Activated CD8-positive, alpha-beta memory T cell treated with anti-CD3 and anti-CD28 coated beads for 4 hours (primary cell): ENCODE measurements at places on chromosomes 3 and 15.
A peak's percentile ranks its signal among the peaks of the same experiment; 100 is the strongest.

DNA sequence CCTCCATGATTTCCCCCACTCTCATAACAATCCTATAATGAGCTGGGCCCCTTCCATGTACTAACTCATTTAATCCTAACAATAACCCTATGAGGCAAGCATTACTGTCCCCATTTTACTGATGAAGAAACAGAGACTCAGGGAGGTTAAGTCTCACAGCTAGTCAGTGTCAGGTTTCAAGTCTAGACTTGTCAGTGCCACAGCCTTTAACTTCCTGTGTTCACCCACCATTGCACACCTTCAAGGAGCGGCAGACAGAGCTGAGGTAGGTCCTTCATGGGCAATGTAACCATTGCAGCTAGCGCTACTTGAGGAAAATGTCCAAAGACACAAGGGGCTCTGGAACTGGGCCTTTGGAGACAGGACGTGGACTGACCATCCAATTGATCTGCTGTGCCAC, 105.8 kb upstream of the CTNNB1 start:
- DNase-seq = no peak

DNA sequence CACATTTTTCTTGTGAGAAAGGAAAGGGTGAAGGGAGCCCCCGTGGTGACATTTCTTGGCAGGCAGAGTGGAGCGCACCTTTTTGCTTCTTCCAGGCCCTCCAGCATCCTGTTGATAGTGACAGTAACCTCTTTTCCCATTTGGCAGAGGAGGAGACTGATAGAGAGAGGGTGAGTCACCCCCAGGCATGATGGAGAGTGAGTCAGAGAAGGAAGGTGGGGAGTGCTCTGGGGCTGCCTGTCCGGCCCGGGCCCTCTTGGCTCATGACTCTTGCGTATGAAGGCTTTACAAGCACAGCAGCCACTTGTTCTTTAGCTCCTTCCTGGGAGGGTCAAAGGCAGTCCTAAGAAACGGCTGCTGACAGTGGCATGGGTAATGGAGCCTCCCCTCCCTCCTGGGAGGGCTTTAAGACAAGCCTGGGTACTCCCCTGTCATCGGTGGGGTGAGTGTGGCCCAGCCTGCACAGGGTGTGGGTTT, 16.0 kb downstream of the ANKRD63 start:
- DNase-seq = no peak

GRCh38 chr3:187281191-187281714, 10.3 kb downstream of the MASP1 start:
- no peak for DNase-seq

GRCh38 chr3:77142578-77142977, 102.7 kb downstream of the ROBO2 start:
- DNase-seq = no peak

DNA sequence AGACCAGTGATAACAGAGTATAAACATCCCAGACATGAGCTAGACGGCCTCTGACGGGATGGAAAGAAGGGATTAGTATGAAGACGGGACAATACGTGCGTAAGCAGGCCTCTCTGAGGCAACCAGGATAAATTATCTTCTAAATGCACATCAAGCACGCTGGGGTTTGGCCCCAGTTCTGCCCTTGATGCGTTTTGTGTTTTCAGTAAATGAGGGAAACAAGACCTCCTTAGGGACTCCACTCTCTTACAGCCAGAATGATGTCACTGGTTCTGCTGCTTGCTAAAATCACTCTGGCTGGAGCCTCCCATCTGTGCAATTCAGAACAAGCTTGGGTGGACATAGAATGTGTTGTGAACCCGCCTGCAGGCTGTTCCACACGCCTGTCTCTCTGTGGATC, 156.0 kb upstream of the MCTP2 start:
- DNase-seq = no peak

- no peak for DNase-seq
Observed at GRCh38 chr15:49830391-49830790, 209.5 kb downstream of the DTWD1 start.

DNA sequence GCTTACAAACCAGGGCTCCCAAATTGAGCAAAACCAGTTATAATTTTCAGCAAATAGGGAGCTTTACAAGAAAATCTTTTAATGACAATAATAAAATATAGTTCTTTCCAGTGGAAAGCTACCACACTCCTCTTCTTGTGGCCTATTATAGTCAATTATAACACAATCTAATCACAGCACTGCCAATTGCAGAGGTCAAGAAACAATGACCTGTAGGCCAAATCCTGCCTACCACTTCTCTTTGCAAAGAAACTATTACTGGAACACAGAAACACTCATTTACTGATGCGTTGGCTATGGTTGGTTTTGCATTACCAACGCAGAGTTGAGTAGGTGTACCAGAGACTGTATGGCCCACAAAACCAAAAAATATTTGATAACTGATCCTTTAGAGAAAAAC, 110.5 kb downstream of the WDR72 start:
- DNase-seq = no peak

DNA sequence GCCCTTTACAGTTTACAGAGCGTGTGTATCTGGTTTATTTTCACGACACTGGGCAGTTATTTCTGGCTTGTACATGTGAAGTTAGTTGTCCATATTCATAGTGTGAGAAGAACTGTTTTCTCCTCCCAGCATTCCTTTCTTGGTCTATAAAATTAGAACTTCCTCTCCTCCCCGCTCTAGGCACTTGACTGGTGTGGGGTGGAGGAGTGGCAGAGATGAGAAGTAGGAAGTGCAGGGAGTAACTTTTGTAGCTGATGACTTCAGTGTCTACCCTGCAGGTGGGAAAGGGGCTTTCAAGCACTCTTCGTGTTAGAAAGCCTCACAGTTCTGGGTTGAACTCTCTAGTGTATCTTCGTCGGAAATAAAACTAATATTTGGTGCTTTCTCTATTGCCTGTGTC, 13.4 kb downstream of the APOD start:
- DNase-seq = no peak

- no peak for DNase-seq
Observed at GRCh38 chr3:120072867-120073525, 21.3 kb downstream of the GSK3B start.

GRCh38 chr3:195441992-195442572, 738 bp downstream of the ACAP2 start:
- DNase-seq = peak; percentile 13

DNA sequence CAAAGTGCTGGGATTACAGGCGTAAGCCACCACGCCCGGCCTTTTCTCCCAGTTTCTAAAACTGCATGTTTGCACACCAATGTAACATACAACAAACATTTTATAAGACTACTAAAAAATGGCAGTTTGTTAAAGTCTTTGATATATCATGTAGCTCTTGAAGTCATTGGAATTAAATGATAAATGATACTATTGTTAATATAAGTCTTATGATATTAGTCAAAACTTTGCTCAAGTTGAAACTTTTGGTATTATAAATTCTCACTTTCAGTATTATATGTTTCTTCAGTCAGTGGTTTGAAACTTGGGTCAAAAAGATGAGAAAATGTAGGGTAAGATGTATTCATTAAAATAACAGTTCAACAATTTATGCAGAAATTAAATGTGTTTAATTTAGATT, 117.6 kb upstream of the TBL1XR1 start:
- no peak for DNase-seq

DNA sequence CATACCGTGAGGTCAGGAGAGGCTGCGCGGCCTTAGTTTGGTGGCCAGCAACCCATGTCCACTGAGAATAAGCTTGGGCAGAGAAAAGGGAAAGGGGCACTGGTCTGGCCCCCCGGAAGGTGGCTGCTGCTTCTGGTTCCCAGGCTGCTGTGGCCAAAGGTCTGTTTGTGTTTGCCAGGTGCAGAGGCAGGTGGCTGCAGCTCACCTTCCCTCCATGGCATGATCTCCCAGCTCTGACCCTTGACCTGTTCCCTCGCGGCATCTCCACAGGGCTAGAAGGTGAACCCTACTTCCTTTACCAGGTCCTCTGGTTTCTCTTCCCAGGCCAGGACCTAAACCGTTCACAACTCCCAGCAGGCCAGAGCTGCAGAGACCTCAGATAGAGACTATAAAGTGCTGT, 13.8 kb downstream of the VPS18 start:
- DNase-seq = no peak

DNA sequence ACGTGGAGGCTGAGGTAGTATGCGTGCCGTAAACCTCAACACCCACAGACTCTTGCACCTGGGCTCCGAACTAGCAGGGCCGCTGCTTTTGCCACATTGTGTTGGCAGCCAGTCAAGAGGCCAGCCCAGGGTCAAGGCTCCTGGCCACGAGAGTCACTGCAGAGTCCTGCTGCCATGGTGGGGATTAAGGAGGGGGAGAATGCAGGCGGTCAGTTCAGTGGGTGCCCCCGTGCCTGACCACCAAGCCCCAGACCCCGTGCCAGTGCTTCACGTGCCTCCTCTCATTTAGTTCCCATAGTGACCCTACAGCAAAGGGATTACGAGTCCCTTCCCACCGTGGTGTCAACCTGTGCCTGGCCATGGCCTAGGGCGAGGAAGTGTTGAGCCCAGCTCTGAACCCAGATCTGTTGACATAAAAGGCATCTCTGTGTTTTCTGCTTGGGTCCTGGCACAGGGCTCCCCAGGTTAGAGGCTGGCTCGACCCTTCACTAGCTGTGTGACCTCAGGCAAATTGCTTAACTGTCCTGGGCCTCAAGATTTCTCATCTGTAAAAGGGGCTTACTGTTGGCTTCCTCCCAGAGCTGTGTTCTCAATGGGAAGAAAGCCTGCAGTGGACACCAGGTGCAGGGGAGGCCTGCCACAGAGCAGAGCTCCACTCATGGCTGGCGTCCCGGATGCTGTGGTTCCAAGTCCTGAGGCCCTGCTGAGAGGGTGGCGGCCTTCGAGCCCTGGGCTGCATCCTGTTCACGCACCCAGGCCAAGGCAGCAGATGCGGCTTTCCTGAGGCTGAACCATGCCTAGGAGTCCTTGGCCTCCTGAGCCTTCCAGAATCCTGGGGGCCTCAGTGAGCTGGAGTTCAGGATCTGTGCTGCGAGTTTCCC, 32.8 kb downstream of the FBLN2 start:
- no peak for DNase-seq

- DNase-seq = no peak
Observed at GRCh38 chr15:85545185-85545584, 164.8 kb downstream of the AKAP13 start.

- no peak for DNase-seq
Observed at GRCh38 chr3:149830902-149831301, 17.9 kb downstream of the RNF13 start.

DNA sequence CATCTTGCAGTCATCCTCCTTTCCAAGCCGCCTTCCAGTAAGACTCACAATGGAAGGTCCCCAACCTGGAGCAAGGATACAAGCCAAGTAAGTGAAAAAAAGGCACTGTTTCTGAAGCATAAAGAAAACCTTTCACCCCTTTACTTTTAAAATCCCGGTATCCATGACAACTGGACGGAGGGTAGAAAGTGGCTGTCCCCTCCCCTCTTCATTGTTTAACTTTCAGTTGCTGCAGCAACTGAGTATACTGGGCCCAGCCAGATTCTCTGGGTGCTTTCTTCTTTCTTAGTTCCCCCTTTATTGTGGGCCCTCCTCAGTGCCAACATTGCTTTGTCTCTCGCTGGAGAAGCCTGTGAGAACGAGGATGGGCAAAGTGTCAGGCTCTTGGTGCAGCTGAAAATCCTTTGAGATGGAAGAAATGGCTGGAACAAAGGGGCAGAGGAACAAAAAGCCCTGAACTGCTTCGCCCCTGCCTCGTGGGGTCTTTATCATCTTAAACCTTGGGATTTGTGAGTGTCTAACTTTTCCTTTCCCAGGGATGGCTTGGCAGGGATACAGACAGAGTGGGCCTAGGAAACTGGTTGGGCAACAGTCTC, 224.0 kb upstream of the RGMA start:
- DNase-seq = no peak

DNA sequence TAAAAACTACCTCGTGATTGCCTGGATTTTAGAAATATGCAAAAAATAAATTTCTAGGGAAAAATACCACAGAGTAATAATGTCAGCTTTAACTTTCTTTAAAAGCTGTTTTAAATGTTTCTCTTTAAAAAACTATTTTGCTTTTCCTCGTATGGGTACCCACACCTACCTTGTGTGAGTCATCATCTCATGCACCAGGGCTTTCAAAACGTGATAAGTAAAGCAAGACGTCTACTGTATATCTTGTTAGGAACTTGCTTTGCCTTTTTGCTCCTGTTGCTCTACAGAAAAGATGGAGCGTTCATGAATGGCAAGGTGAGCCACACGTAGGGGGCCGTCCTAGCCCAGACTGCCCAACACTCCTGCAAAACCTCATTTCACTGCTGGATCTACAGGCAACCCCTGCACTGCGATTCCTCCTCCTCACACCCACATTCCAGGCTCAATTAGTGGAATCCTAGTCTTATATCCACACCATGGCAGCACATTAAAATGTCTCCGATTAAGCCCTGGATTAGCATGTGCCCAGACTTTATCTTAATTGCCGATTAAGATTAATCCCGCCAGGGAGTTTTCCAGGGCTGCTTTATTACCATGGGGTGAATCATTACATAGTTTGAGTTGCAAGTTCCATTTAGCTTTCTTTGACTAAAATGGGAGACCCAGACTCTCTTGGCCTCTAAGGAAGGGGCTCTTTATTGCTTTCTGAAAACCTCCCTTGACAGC, 293.6 kb upstream of the ICE2 start:
- no peak for DNase-seq

DNA sequence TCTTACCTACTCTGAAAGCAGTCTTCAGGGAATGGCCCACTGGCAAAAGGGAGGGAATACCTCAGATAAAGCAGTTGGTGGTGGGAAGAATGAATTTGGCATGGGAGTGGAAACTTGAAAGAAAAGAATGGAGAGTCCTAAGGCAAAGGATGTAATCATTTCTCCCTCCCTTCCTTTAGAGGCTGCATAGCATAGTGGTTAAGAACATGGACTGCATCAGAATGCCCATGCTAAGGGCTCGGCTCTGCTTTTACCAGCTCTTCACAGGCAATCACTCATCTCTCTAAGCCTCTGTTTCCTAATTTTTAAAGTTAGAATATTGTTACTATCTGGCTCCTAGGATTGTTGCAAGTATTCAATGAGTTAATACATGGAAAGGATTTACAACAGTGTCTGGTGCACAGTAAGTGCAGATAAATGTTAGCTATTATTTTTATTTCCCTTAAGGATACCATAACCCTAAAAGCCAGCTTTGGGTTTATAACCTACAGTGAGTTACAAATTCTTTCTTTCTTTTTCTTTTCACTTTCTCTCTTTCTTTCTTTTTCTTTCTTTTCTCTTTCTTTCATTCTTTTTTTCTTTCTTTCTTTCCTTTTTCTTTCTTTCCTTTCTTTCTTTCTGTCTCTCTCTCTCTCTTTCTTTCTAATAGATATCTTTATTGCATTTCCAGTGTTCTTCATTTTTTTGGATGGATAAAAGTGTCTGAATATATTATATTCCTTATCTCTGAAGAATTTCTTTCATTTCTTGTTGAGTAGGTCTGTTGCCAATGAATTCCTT, 23.6 kb downstream of the VEPH1 start:
- DNase-seq = no peak

DNA sequence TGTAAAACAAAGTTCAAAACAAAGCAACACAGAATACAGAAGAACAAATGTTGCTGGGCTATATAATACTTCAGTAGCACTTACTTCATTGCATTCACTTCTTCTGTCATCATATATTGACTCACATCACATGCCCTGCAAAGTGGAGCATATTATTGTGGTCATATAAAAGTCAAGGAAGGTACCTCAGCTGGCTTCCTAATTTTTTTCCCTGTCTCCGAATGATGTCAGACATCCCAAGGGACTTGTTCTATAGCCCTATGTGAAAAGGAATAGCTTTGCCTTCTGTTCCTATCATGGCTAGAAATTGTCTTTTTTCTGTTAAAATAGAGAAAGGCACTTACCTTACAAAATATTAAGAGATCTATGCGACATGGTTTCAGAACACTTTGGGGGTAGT, 109.4 kb downstream of the LRTM1 start:
- no peak for DNase-seq

- no peak for DNase-seq
Observed at GRCh38 chr15:81410318-81410753, 36.3 kb upstream of the TMC3 start.
